ENCODE measurements at places on chromosomes 7 and 10. TPM values are rescaled to one million over a fixed set of nuclear protein-coding genes. Genes with fewer than 3 reads are reported as not detected.

DNA sequence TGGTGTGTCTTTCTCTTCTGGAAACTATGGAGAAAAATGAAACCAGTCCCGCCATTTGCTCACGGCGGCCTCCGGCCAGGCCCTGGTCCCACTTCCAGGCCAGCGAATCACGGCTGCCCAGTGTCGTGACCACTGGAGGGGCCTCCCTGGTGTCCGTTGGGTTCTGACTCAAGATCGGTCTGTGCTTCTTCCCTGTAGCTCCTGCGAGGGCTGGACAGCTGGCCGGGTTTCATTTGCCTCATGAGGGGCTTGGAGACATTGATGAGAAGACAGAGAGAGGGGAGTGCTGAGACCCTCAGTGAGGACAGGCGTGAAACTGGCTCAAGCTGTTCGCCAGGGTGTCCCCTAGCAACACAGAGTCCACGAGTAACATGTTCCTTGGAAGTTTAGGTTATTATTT, 108.6 kb downstream of the ADARB2 start:
- no peak for DNase-seq

The CYP26A1 gene
- not detected for total RNA-seq

DNA sequence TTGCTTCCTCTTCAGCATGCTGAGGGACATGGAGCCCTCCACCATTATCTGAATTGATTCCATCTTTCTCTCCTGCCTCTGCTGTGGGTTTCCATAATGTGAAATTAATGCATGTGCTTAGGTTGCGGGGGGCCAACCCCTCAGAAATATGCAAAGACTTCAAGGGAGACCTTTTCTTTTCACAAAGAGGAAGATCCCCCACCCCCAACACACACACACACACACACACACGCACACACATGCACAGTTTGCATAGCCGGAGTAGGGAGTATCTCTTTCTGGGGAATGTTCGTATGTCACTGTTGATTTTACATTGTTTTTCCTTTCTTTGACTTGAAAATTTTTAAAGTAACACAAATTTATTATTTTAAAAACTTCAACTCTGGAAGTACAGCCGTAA, 193.5 kb downstream of the MGMT start:
- DNase-seq, result no peak

The VIPR2 gene
- total RNA-seq, result not detected

The PBLD gene
- 1.9 TPM for total RNA-seq

DNA sequence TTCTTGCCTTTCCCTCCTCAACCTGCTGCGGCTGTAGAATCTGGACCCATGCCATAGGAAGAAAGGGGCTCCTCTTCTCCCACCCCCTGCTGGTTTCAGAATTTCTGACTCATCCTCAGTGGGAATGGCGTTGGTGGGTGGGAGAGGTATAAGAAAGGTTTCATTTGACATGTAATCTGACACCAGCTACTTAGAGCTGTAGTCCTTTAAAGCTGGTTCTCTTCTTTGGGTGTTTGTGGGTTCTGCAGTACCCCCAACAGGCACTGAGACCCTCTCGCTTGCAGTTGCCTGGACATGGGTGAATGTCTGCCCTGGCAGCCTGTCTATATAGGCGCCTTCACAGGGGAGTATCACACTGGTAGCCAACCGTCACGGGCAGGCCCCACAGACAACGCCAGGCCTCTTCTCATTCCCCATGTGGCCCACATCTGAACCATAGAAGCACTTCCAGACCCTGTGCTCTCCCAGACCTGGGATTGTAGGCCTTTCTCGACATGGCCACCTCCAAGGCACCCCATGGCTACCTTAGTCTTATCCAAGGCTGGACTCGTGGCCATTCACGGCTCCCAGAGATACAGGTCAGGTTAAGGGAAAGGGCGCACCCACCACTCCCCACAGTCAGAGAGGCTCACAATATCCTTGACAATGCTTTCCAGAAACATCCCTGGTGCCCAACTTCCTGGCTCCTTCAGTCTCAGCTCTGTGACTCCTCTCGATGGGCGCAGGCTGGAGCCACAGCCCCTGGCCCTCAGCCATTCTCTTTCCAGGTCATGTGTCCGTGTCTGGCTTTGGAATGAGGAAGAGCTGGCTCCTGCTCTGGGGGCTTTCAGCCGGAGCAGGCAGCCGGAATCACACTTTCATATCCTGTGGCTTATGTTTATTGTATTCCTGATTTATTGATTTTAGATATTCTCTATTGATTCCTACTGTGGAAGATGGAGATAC, 17.5 kb downstream of the ZNF862 start:
- DNase-seq, result peak; percentile 38

- no peak for DNase-seq
Observed at GRCh38 chr7:9962742-9963141, 1010.9 kb upstream of the PHF14 start.

All from PC-3 (cell line).